ENCODE measurements at places on chromosomes 11 and 22. TPM values are rescaled to one million over a fixed set of nuclear protein-coding genes. Genes with fewer than 3 reads are reported as not detected.

GRCh38 chr22:31561238-31561887 is 65.0 kb downstream of the SFI1 start:
- peak; percentile 89 for DNase-seq

GRCh38 chr22:38462960-38463784 is 4.7 kb upstream of the KDELR3 start:
- DNase-seq: peak; percentile 30

DNA sequence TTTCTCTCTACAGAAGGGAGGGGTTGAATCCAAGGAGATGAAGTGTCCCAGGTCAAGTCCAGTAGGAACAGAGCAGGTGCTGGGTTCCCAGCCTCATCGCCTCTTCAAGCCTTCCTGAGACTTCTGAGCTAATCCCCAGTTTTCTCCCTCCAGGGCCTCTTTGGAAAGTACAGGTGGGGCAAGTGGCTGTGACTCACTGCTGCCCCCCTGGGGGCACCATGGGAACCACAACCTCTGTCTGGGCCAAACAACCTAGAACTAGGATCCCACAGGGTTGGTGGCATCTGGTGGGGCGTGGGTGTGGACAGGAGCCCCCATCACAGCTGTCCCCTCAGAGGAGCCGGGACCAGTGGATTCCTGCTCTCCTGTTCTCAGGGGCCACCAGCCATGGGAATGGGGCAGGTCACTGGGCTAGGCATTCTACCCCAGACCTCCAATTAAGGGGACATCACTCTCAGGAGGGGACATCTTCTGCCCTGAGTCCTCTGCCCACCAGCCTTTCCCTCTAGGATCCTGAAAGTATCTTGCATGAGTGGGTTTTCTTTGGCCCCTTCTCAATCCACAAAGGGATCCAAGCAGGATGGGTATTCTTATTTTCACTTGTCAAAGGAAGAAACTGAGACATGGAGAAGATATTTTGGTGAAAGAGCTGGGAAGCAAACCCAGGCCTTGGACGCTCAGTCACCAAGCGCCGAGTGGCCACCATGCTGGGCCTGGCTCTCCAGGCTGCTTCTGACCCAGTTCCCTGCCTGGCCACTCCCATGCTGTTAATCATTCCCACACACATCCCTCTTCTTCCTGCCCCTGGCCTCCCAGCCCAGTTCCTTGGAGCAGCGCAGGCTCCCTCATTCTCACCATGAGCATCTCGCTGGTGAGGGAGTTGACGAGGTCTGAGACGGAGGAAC is 23.8 kb downstream of the LRRC10B start:
- peak; percentile 26 for DNase-seq

PPP1CA gene
- 164 TPM for total RNA-seq

- no peak for DNase-seq
These were observed 111.2 kb downstream of the SLC1A2 start for GRCh38 chr11:35308157-35308556.

DNA sequence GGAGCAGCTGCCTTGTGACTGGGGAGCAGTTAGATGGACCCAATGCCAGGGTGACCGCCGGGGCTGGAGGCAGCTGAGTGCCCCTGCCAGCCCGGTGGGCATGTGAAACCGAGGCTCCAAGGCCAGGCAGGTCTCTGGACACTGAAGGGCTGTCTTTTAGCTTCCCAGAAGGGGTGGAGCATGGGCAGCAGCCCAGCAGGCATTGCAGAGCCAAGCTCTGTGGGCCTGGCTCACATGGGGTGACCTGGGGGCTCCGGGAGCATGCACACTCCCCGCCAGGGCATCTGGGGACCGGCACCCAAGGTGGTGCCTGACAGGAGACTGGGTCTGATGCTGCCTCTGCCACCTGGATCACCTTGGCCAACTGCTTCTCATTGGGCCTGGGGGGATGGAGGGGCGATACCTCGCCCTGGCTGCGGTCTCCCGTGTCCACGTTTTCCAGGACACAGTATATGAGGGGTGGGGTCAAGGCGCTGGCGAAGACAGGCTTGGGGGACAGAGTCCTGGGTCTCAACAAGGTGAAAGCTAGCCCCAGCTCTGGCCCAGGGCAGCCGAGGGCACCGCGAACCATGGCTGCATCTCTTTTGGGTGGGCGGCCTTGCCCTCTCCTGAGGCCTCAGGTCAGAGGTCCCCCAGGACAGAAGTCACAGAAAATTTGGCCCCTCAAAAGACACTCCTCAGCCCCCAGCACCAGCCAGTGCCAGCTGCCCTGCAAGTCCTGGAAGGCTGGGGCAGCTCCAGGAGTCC is 3.5 kb downstream of the INS start:
- DNase-seq: no peak

OAF gene
- 39.8 TPM for total RNA-seq

APOL3 gene
- total RNA-seq: 49.6 TPM

DNA sequence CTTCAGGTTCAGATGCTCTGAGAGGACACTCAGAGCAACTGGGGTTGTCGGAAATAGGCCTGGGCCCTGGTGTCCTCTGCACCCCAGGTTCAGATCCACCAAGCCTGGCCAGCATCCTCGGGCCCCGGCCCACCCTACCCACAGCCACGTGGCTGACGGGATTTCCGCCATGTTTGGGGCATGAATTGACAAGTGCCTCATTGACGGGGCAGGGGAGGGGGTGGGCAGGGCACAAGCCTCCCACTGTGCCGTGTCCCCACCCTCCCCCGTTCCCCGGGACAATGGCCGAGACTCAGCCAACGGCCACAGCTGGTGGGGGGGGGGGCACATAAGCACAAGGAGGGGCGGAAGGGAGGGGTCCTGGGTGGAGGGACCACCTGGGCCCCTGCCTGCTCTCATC is 8.5 kb downstream of the MYRF start:
- no peak for DNase-seq

DNA sequence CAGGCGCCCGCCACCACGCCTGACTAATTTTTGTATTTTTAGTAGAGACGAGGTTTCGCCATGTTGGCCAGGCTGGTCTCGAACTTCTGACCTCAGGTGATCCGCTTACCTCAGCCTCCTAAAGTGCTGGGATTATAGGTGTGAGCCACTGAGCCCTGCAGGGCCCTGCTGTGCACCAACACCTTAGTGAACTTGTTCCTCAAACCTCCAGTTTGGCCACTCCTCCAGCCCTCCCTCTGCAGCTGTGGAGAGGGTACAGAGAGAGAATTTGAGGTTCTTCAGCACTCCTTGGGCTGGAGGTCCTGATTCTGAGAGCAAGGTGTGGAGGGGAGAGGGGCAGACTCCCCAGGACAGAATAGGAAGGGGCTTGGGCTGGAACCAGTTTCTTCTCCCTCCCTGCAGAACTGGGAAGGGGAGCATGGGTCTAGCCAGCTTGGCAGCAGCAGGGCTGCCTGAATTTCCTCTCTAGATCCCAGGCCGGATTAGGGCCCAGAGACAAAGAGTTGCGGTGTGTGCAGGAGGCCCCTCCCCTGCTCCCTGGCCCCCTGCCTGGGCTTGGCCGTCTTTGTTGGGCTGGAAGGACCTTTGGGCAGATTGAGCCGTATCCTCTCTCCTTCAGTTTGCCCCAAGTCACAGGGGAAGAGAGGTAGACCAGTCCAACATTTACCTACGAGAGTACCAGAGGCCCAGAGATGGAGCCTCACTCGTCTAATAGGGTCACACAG is 2.3 kb upstream of the PEX16 start:
- no peak for DNase-seq

OVCH2 gene
- not detected for total RNA-seq

OR10D3 gene
- total RNA-seq: not detected

C22orf42 gene
- total RNA-seq: not detected

DNA sequence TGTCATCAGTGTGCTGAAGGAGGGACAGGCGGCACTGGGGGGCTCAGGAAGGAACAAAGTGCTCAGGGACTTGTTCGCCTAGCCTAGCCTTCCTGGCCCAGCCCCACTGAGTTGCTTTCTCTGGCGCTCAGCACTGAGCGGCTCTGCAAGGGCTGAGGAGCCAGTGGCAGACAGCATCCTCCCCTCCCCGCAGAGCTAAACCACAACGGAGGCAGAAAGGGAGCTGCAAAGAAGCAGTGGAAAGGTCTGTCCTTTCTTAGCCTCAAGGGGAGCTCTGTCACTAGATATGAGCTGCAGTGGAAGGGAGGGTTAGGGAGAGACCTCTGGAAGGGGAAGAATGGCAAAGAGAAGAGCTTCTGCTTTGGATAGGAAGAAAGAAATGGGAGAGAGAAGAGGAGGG is 89.7 kb upstream of the PHOX2A start:
- no peak for DNase-seq

- no peak for DNase-seq
These were observed 131.4 kb downstream of the TENM4 start for GRCh38 chr11:79309407-79309806.

DNA sequence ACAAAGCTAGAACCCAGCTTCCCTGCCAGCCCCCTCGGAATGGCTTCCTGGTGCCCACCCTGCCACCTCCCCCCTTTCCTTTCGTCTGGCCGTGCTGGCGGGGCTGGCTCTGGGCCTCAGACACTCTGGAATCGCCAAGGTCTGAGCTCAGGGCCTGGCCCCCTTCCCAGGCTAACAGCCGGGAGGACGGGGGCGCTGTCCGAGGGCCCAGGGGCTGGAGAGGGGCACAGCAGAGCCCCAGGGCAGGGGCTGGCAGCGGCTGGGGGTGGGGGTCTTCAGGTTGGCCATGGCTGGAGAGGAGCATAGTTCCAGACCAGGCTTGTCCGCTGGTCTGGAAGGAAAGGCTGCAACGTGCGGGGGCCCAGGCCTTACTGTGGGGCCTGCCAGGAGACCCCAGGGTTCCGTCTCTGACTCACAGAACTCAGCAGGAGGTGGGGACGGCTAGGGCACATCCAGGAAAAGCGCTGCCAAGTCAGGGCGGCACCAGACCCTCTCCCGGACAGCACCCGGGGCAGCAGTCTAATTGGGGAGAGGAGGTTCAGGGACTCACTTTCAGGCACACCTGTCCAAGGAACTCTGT is 861 bp upstream of the LTBP3 start:
- DNase-seq: peak; percentile 70

DNA sequence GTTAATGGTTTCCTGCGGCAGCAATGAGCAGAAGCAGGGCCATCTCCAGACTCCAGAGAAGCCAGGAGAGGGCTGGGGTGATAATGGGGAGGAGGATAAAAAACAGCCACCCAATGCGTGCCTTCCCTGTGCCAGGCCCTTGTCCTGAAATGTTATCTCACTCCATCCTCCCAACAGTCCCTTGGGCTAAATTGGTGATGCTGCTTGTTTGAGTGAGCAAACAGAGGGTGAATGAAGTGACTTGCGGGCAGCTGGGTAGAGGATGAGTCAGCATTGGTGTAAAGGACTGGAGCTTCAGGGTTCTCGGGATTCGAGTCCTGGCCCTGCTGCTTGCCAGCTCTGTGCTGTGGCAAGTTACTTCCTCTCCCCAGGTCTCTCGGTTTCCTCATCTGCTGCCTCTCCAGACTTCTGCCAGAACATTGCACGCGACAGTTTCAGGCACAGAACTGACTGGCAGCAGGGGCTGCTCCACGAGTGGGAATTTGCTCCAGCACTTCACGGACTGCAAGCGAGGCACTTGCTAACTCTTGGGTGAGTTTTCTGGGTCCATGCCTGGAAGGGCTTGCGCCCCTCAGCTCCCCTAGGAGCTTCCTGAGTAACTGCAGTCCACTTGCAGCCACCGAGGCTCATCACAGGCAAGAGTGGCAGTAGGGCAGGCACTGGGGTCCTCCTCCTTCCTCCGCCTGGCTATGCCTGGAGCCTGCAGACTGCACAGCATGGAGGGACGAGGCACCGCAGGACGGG is at the start of gene P2RY6:
Gene P2RY6, plus strand, starts transcription at position 403 of the 744 bp plus-strand sequence. CDS start 24,181 bp downstream, outside the sequence.
- no peak for DNase-seq

DNA sequence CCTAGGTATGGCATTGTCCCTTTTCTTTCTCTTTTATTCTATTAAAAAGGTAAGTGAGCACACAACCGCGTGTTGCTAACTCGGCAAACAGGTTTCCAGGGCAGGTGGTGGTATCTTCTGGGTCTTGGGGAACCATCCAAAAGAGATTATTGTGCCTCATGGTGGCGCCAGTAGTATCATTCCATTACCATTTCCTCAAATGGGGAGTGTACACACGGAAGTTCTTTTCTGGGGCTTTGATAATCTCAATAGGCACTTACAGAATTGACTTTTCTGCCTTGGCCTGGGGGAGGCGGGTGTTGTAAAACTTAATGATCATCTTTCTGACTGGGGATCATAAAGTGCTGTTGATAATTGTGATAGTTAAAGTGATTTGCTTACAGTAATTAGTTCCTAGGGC is 234.1 kb downstream of the KIRREL3 start:
- no peak for DNase-seq

DNA sequence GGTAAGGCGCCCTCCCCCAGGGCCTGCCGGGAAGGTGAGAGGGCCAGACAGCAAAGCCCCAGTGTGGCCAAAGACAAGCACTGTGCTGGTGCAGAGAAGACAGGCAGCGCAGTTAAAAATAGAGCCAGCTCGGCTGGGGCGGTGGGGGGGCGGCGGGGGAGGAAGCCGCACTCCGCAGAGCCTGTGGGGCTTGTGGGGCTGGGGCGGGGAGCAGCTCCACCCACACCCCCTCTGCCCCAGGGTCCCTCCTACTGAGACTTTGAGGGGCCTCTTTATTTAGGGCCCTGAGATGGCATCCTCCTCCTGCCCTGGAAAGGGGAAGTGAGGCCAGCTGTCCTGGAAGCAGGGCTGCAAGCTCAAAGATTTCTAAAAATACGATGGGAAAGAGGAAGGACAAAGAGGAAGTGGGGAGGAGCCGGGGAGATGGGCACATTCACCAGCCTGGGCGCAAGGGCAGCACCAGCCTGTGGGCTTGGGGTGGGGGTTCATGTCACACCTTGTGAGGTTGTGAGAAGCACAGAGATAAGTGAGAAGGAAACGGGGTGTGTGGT is 2.6 kb downstream of the CYTH4 start:
- peak; percentile 16 for DNase-seq

PTPN5 gene
- 0.56 TPM for total RNA-seq

MRGPRE gene
- 0.39 TPM for total RNA-seq

DNA sequence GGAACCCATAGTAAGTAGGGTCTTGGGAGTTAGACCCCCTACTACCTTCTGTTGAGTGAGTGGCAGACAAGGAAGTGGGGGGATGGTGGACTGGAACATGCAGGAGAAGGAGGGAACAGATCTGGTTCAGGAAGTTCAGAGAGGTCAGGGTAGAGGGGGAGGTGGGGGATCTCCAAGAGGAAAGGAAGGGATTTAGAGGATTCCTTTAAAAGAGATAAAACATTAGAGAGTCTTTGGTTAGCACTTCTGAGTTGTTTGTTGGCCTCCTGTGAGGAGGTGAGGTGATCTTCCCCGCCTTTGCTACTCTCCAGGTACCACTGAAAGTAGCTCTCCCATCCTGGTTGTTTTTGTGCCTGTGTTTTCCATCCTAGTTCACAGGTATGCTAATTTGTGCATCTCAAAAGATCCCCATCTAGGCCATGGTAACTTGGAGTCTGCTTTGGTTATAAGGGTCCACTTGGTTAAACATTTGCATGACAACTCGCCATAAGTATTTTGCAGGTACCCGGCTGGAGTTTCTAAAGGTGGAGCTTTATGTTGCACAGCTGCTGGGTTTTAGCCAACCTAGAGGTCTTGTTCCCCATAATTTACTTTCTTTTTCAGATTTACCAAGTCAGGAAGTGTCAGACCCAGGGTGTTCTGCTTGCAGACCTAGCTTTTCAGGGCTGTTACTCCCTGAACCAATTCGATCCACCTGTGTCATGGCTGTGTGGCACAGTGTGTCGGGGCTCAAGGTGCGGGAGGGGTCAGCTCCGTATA is 79.3 kb upstream of the SORL1 start:
- DNase-seq: no peak

EHF gene
- total RNA-seq: 3.8 TPM
